ENCODE measurements at places on chromosomes 3 and 15.

DNA sequence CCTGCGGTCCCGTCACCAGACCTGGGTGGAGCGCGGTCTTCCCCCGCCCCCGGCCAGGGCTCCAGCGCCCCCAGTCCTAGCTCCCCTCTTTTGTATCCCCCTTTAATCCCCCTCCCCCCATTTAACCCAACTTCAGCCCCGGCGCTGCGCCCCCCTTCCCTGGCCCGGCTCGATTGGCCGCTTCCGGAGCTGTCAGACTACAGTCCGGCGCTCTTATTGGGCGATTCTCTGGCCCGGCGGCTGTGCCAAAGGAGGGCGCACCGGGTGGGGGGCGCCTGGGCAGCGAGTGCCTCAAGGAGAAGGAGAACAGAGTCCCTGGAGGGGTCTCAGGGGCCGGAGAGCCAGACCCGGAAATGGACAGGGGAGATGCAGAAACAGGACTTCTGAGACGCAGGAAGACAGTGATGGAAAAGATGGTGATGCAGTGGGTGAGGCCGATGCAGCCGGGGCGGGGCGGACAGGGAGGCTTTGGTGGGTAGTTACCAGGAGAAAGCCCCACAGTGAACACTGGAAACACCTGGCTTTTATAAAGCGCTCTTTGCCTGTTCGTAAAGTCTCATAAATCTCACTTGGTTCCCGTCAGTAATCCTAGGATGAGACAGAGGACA lies 1.2 kb upstream of the ADCY5 start:
- no peak for DNase-seq

DNA sequence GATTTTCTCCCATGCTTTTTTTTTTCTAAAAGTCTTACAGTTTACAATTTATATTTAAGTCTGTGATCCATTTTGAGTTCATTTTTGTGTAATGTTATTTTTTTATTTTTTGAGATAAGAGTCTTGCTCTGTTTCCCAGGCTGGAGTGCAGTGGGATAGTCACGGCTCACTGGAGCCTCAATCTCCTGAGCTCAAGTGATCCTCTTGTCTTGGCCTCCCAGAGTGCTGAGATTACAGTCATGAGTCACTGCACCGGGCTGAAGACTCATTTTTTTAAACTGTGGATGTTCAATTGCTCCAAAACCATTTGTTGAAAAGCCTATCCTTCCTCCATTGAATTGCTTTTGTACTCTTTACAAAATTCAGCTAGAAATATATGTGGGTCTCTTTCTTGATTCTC lies 19.5 kb downstream of the LNP1 start:
- no peak for DNase-seq

DNA sequence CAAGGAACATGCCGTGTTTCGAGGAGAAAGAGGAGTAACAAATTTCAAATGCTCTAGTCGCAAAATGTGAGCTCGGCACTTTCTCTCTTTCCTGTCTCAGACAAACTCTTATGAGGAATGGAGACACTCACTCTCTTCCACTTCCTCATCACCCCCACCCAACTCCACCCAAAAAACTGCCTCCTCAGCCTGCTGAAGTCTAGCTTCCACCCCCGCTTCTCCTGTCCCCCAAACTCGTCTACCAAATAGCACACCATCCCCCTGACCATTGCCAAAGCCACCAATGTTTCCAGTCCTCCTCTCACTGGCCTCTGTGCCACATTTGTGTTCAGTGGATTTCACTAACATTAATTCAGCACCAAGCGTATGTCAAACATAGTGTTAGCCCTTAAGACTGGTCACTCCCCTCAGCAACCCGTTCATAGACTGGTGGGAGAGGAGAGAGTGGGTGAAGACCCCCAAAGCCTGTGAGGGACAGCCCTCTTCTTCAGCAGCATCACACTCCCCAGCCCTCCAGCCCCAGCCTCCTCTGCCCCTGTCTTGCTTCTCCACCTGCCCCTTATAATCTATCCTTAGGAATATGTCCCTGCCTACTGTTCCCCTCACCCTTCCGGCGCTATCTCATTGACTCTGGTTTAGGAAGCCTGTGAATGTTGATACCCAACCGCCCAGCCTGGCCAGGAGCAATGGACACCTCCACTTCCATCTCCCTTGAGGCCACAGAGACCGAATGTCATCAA lies 77.3 kb downstream of the FAM174B start:
- no peak for DNase-seq

GRCh38 chr3:63051920-63052319 lies 176.7 kb upstream of the CADPS start:
- no peak for DNase-seq

DNA sequence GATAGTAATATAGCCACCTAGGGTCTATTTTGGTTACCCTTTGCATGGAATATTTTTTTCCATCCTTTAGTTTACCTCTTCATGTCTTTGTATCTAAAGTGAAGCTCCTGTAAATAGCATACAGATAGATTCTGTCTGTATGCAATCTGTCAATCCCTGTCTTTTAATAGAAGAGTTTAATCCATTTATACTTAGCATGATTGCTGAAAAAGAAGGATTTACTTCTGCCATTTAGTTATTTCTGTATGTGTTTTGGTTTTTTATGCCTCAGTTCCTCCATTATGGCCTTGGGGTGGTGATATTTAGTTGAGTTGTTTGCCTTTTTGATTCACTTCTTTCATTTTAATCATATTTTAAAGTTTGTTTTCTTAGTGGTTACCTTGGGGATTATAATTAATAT lies 29.0 kb downstream of the PCCB start:
- DNase-seq, result no peak

DNA sequence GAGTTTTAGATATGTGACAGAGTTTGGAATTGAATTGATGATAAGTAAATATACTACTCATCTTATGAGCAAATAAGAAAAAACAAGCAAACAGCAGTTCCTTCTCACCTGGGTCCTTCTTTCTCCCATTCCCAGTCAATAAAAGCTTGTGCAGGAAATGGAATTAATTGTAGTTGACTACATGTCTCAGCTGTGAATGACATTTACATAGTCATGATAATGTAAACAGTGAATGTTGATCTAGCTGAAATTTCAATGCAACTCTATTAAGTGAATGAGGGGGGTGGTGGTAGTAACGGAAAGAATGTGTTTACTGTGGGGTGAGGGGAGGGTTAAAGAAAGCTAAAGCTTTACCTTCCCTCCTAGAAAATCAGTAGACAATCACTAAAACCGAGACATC lies 76.2 kb downstream of the NFKBIZ start:
- DNase-seq, result no peak

DNA sequence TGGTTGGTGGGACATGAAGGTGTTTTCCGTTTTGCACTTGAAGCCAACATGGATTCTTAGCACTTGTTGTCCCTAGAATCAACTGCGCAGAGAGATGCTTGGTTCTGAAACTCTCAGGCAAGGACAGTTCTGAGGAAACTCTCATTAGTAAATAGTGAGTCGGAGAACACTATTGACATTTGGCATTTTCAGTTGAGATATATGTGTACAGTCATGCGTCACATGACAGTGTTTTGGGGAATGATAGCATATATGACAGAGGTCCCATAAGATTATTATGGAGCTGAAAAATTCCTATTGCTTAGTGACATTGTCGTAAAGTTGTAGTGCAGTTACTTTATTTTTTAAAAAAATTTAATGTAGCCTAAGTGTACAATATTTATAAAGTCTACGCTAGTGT lies 5.8 kb downstream of the APBA2 start:
- DNase-seq, result no peak
